Right ventricle myocardium inferior (tissue), 1 donor: ENCODE measurements at places on chromosomes 2 and 18. TPM values are rescaled to one million over a fixed set of nuclear protein-coding genes. Genes with fewer than 3 reads are reported as not detected.

Gene FHOD3
- total RNA-seq: 350 TPM

Gene CD207
- total RNA-seq: 0.41 TPM

Gene APLF
- total RNA-seq: 3.8 TPM

Gene ARMC9
- total RNA-seq: 1.7 TPM

Gene ANKRD29
- total RNA-seq: 6.8 TPM

Gene HOXD4
- not detected for total RNA-seq

Gene PAPOLG
- total RNA-seq: 8.0 TPM

DNA sequence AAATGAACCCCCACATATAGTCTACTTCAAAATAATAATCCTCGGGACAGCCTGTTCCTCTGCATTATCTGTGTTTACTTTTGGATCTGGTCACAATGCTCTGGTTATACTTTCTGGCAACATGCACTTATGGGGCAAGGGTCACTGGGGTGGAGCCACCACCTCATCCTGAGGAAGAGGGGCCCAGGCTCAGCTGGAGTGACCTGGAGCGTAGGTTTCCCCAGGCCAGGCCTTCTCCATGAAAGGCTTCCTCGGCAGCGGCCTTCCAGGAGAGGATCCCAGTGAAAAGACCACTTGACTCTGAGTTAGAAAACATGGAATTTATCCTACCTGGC, 237.4 kb downstream of the SETBP1 start:
- no peak for DNase-seq

GRCh38 chr2:175233135-175233719, 51.7 kb upstream of the ATP5MC3 start:
- no peak for DNase-seq

DNA sequence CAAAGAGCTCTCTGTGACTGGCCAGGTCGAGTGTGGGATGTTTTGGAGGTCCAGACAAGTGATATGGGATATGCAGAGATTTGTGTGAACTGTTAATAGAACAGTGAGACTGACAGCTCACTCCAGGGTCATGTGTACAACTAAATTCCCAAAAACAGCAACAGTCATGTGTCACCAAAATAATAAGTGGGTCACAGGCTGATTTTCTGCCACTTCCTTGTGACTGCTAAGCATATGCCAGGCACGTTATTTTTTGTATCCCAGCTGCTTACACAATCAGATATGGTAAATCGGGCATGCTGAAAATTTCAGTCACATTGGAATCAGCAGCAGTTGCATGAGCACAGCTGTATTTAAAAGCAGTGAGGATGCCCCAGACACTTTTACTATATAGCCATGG, 198.7 kb downstream of the PTGR3 start:
- DNase-seq: no peak

GRCh38 chr2:231524477-231525247, 5.6 kb downstream of the NMUR1 start:
- DNase-seq: no peak

DNA sequence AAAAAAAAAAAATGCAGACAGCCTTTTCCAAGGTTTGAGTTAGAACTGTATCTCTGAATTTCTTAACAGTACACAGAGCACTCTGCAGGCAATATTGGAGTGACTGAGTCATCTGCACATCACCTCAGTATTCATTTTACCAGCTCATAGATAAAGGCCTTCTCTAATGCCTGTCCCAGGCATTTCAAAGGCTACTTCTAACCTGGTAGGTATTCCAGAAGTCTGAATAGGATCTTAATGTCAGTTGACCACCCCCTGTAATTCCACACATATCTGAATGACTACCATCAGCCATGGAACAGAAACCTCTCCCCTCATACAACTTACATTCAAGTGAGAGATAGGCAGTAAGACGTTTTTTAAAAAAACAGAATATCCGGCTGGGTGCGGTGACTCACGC, 9.0 kb downstream of the METTL21A start:
- DNase-seq: no peak

DNA sequence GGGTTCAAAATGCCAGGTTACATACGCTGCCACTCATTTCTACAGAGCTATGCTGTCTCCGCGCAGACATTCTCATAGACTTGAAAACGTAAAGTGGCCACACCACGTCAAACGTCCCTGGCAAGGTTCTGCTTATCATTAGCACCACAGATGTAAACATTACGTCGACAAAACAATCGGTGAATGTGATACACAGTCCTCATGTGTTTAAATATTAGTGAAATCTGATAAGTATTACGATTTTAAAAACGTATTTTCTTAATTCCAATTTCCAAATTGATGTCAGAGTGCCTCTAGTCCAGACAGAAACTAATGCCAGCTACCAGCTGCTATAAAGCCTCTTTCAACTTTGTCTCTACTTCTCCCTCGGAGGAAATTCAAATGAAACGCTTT, 1.2 kb downstream of the STK17B start:
- peak; percentile 71 for DNase-seq

DNA sequence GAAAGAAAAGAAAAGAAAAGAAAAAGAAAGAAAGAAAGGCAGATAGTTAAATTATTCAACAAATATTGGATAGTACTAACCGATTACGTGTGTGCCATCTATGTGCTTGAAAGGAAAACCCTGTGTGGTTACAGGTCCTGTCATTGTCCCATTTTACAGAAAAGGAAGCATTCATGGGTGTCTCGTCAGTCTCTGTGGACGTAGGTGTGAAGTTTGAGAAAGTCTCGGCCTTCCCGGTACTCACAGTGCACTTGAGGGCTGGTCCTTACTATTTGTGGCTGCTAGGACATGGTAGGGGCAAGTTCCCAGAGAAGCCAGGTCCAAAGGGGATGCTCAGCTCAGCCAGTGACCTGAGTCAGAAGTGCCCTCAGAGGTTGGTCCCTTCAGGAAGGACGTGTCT, 19.3 kb downstream of the SH3YL1 start:
- DNase-seq: no peak

- no peak for DNase-seq
These were observed 28.1 kb upstream of the ACTR3 start for GRCh38 chr2:113861740-113862139.

- DNase-seq: no peak
These were observed 101.5 kb upstream of the HS6ST1 start for GRCh38 chr2:128420131-128420530.

DNA sequence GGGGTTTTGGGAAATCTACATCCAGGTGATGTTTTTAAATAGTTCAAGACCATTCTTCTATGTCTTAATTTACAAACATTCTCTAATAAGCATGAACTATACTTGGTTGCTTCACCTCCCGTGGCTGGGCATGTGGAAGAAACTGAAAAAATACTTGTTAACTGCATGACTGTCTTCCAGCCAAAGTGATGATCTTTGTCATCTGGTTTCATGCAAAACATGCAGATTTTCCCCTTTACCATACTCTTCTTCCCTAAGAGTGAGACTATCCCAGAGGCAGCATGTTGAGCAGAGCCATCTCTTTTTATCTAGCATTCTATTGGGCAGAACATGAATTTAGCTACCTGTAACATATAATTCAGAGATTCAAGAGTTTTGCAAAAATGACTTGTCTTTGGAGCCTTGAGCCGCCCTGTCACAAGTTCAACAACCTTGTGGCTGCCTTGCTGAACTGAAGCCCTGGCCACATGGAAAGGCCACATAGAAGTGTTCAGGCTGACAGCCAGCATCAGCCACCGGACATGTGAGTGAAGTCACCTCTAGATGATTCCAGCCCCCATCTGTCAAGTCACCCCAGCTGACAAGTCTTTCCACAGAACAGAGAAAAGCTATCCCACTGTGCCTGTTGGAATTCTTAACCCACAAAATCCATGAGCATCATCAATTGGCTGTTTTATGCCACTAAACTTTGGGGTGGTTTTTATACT, 142.8 kb downstream of the ANKRD44 start:
- no peak for DNase-seq

GRCh38 chr2:175030380-175031271, 25.4 kb upstream of the CHN1 start:
- no peak for DNase-seq

- DNase-seq: no peak
These were observed 493.1 kb downstream of the SOCS6 start for GRCh38 chr18:70781860-70782453.

GRCh38 chr2:45000921-45001868, 8.1 kb downstream of the SIX2 start:
- no peak for DNase-seq

DNA sequence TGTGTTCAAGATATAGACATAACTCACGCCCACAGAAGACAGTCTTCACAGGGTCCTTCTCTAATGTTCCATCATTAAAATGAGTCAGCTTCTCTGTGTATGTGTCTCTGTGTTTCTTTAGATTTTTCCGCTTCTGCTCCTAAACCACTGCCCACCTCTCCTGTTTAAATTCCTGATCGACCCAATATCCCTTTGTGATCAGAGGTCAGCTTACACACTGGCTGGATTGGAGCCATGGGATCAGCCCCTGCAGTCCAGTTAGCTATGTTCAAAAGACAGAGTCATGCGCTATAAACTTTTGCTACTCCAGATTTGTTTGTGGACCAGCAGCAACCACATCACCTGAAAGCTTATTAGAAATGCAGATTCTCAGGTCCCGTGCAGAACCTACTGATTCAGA, 229.2 kb downstream of the C1D start:
- no peak for DNase-seq

DNA sequence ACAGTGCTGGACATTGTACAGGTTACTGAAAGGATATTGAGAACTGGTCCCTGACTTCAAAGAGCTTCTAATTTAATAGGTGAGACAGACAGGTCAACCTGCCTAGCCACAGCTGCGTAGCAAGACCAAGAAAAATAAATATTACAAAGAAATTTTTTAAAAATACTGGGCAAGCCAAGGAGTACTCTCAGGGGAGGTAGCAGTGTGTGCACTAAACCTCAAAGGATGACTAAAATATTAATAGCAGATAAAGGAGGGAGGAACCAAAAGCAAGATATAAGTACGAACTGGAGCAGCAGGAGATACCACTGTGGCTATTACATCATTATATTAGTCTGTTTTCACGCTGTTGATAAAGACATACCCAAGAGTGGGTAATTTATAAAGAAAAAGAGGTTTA, 14.9 kb downstream of the SCG2 start:
- no peak for DNase-seq

DNA sequence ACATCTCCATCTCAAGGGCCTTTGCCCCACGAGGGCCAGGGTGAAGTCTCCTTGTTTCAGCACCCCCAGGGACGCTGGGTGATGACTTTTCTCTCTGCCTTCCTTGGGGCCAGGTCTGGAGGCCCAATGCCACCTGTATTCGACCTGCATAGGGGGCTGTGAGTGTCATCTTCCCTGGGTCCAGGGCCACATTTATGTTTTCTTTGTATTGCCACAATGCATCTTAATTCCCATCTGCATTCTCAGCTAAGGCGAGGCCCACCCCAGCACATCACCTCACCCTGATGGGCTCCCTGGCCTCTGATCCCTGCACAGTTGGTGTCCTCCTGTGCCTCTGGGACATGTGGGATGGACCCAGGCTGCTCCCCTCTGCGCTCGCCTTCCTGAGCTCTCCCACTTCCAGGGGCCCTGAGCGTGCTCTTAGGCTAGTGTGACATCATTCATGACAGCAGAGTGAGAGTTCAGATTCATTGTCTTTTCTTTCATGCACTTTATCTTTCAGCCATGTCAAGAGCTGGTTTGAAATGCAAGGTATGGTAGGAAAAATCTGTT, 122.0 kb upstream of the COPS8 start:
- DNase-seq: no peak

GRCh38 chr2:150432312-150432625, 55.2 kb downstream of the RND3 start:
- no peak for DNase-seq

DNA sequence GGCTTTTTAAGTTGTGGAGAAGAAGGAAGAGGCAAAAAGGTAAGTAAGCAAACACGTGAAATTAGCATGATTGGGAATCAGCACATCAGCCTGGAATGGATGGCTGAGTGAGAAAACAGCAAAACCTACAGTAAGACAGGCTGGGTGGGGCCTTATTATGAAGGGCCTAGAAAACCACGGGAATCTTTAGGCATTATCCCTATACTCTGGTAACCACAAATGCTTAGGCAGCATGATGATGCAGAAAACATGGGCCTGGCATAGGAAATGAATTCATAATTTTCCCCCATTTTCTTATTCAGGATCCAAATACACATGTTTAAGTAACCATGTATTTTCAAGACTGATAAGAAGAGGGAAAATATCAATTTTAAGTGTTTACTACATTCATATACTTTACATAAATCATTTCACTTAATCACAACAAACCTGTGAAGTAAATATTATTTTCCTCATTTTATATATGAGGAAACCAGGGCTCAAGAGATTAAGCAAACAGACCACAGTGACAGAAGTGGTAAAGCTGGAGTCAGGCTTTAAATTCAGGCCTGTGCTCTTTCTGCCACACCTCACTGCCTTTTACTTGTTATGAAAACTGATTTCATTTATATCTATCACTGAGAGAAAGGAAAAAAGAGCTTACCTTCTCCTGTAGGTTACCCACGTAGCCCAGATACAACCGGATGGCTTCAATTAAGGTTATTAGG, 4.0 kb downstream of the TMEM17 start:
- no peak for DNase-seq

GRCh38 chr2:223759569-223760430, 77.6 kb downstream of the AP1S3 start:
- DNase-seq: no peak

- DNase-seq: no peak
These were observed 89.0 kb downstream of the MTCL1 start for GRCh38 chr18:8794156-8794933.

GRCh38 chr2:240431661-240432424, 3.6 kb upstream of the GPC1 start:
- peak; percentile 56 for DNase-seq

DNA sequence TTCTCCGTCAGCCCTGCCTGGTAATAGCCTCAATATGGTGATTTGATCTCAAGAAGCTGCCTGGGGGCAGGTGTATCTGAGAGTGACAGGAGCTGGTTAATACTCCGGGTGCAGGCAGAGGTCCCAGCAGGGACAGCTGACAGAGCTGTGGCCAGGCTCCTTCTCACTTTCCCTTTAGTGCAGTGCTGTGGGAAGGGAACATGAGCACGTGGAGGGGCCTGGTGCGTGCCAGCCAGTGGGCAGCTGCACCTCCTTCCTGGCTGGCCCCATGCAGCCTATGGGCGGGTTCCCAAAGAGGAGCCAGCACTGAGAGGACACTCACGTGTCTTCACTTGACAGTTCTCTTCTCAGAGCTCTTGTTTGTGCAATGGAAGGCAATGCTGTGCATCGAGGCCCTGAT, 9.1 kb downstream of the CNNM4 start:
- peak; percentile 84 for DNase-seq

- peak; percentile 69 for DNase-seq
These were observed 29.5 kb downstream of the RAB31 start for GRCh38 chr18:9737472-9738121.
